ENCODE measurements at places on chromosomes 6 and 20.

GRCh38 chr20:53865901-53866793, 204.2 kb downstream of the BCAS1 start:
- no peak for DNase-seq

DNA sequence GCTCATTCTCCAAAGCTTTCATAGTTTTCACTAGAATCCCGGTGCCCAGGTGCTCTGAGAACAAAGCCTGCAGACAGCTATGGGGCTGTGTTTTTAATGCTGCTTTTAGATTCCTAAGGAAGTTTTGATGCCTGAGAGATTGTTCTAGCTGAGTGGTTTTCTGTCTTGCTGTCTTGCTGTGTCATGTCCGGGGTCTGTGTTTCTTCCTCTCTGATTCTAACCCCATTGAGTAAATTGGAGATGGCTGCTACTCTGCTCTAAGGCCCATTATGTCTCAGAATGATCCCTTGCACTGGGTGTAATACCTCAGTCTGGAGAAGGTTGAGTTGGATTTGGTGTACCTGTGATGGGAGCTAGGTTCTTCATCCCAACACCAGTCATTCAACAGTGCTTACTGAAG, 63.4 kb downstream of the ARID1B start:
- no peak for DNase-seq

DNA sequence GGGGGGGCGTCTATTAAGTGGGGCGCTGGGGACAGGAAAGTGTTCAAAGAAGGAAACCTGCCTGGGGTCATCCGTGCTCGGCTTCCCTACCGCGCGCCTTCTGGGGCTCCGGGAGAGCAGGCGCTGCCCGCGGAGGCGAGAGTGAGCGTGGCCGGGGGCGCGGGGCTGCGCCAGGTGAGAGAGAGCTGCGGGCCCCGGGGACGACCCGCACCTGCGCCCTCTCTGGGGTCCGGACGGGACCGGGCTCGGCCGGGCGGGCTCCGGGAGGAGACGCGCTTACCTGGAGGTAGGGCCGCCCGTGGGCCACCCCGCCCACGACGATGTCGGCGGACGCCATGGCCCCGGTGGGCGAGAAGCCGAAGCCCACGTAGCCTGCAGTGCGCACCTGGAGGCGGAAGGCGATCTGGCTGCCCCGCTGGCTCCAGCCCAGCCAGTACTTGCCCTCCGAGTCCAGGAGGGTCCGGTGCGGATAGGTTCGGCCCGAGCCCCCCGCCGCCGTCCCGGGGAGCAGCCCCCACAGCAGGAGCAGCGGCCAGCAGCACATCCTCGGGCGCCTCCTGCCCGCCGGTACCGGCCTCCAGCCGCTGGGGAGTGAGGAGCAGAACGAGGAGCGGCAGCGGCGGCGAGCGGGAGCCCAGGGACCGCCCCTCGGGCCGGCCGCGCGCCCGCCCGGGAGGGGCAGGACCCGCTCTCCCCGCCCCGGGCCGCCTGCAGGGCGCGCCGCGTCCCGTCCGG, at the start of gene MOXD1:
MOXD1 (minus strand) TSS at position 593 of the 735 bp plus-strand sequence; CDS start at position 544, 49 bp downstream.
- DNase-seq = peak; percentile 72

DNA sequence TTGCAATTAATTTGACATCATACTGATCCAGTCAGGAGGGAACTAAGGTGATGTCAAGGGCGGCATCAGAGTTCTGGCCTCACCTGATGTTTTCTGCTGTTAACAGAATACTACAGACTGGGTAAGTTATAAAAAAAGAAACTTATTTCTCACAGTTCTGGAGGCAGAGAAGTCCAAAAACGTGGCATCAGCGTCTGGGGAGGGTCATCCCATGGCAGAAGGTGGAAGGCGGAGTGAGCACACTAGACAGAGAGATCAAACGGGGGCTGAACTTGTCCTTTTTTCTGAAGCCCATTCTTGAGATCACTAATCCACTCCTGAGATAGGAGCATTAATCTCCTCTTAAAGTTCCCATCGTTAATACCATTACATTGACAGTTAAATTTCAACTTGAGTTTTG, 3.3 kb upstream of the MTCH1 start:
- no peak for DNase-seq

DNA sequence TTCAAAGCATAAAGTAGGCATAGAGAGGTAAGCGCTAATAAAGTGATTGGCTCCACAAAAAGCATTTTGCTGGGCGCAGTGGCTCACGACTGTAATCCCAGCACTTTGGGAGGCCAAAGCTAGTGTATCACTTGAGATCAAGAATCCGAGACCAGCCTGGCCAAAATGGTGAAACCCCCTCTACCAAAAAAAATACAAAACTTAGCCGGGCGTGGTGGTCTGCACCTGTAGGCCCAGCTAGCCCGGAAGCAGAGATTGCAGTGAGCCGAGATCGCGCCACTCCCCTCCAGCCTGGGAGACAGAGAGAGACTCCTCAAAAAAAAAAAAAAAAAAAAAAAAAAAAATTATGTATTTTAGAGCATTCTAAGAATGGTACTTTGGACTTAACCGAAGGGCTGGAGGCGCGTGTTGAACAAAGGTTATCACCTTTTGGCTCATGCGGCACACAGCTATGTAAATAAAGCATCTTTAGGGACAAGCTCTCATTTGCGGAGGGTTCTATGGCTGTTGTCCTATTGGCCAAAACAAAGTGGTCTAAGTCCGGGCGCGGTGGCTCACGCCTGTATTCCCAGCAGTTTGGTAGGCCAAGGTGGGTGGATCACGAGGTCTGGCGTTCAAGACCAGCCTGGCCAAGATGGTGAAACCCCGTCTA, 17.4 kb downstream of the HFE start:
- peak; percentile 43 for DNase-seq

All from NCI-H69 (cell line).